GM04503 (cell line): ENCODE measurements at places on chromosomes 4 and X.

- peak; percentile 59 for DNase-seq
Observed at GRCh38 chr4:154822775-154823174, 41.7 kb downstream of the RBM46 start.

DNA sequence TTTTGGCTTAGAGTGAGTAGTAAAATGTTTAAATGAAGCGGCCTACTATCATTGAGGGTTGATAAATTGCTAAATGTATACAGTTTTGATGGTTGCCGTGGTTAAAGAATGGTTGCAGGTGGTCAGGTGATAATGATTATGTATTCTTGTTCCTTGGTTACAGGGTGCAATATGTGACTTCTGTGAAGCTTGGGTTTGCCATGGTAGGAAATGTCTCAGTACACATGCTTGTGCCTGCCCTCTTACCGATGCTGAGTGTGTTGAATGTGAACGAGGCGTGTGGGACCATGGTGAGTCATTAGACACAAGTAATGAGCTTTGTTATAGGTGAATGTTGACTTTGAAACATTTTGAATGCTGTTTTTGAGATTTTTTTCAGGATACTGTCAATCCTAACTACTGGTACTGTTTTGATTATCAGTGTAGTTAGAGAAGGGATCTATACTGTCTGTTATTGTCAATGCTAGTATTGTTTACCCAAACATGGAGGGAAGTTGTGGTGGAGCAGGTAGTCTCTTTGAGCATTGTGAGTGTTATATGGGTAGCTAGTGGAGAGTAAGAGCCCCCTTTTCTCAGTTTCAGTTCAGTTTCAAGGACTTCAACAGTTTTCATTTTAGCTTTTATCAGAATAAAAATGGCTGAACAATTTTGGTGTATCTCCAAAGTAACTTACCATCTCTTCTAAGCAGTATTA, 8.9 kb downstream of the ZNF330 start:
- DNase-seq: no peak

GRCh38 chr4:38684271-38684670, 20.3 kb downstream of the KLF3 start:
- no peak for DNase-seq

DNA sequence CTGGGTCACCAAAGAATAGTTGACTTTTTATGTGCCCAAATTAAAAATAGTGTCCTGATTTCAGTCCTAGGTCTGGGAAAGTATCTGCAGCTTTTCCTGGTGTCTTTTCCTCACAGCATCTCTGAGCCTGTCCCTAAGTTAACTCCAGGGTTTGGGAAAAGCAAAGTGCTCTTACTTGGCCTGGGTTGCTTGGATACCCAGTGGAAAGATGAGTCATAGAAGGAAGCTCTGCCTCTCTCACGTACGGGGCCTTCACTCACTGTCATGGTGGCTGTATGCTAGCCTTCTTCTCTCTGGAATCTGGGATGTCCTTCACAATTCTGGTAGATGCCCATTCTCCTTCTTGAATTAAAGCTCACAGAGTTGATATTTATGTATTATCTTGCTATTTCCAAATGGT, 607.3 kb downstream of the ANKRD50 start:
- DNase-seq: no peak

GRCh38 chr4:173532725-173533511, 2.9 kb upstream of the HAND2 start:
- no peak for DNase-seq

GRCh38 chrX:140815868-140816267, 106.3 kb downstream of the LINC00632 start:
- no peak for DNase-seq

- no peak for DNase-seq
Observed at GRCh38 chr4:161350946-161351345, 812.9 kb downstream of the FSTL5 start.

GRCh38 chr4:2849267-2850152, 5.9 kb downstream of the ADD1 start:
- no peak for DNase-seq

DNA sequence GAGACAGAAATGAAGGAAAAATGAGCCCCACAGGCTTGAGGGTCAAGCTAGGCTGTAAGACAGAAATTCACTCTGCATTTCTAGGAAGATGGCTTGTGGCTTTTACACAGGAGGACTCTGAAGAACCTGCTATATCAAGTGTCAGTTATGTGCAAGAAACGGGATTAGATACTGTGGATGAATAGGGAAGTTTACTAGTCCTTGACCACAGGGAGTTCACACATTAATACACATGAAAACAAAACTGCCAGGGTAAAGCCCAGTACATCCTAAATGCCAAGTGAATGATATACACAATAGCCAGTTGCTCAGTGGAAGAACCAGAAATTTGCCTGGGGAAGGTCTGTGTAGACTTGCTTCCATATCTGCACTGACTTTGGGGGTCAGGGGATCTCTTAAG, 53.5 kb downstream of the TMEM131L start:
- DNase-seq: no peak

DNA sequence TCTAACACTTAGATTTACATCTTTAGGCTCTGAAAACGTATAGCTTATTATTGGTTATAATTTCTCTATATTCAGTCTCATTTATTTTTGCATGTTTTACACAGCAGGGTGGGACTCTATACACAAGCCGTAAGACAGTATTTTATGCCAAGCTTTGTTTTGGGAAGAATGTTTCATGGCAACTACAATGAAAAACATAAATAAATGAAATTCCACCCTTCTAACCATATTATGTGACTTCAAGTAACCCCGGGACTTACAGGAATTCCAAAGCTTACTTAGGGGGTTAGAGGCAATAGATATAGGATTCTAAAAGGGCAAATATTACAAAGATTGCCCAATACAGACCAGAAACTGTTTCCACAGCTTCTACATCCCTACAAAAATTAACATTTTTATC, 370.9 kb downstream of the PRR32 start:
- no peak for DNase-seq

- DNase-seq: no peak
Observed at GRCh38 chr4:81523672-81524327, 52.1 kb upstream of the RASGEF1B start.

GRCh38 chrX:102599951-102600579, 750 bp downstream of the ARMCX5 start:
- DNase-seq: no peak

DNA sequence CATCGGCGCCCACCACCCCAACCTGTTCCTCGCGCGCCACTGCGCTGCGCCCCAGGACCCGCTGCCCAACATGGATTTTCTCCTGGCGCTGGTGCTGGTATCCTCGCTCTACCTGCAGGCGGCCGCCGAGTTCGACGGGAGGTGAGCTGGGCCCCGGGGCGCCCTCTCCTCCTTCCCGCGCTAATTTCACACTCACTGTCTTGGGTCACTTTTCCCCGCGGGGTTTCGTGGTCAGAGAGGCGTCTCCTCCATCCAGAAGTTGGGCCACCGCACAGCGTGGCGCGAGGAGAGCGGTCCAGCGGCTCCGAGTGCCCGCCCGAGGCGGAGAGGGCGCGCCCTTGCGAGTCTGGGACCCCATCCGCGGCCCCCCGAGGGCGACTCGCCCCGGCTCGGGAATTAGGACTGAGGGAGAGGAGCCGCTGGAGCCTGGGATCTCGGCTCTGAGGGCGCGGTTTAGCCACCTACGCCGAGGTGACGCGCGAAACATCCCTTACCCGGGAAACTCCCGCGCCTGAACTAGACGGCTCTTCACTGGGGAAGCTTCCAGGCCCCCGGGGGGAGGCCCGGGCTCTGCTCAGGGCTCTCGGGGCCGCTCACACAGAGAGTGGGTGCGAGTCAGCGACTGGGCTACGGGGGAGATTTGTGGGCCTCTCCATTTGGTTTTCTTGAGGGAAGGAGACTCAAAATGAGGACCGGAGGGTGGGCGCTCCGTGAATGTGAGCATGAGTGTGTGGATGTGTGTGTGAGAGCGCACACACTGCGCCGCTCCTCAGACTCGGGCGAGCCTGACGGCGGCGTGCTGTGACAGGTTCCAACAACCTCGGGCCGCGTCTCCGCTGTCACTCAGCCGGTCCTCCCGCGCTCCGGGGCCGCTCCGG, 551 bp downstream of the NPNT start:
- no peak for DNase-seq

GRCh38 chr4:158938220-158939044, 164.4 kb upstream of the RAPGEF2 start:
- DNase-seq: peak; percentile 34

GRCh38 chrX:67780694-67781109, 236.9 kb downstream of the AR start:
- peak; percentile 32 for DNase-seq

DNA sequence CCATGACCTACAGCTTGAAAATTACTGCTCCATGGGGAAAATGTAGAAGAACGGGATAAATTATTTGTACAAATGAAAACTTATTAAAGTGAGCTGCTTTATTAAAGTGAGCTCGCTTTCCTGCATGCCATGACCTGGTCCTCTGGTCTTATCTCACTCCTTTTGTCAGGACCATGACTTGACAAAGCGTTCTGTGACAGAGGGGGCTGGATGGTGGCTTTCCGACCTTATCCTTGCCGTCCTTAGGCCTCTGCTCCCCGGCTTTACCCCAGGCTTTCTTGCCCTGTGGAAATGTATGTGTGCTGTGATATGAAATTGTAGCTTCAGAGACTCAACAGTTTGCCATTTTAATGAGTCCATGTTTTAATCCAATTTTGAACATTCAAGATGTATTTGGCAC, 44.0 kb upstream of the FBXW7 start:
- DNase-seq: no peak

- no peak for DNase-seq
Observed at GRCh38 chrX:72123471-72124185, 8.1 kb downstream of the RTL5 start.

DNA sequence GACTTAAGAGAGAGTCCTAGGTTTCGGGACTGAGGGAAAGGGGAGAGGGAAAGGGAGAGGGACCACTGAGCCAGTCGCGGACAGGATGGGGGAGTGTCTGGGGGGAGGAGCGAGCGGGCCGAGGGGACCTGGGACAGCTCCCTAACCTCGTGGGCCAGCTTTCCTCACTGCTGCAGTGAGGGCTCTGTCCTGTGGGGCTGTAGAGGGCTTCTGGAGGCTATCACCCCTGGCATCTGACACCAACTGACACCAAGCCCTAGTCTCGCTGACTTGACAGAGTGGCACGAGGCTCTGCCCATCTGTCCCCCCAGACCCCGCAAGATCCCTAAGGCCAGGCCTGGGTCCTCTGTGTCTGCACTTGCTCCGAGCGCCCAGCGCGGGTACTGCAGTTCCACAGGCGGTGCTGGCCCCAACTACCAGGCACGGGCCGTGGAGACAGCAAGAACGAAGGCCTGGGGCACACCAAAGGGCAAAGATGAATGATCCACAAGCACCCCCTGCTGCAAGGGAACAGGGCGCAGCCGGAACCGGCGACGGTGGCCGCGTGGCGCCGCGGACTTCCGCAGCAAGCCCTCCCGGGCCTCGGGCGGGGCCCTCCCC, 465 bp downstream of the HAUS7 start:
- DNase-seq: no peak

DNA sequence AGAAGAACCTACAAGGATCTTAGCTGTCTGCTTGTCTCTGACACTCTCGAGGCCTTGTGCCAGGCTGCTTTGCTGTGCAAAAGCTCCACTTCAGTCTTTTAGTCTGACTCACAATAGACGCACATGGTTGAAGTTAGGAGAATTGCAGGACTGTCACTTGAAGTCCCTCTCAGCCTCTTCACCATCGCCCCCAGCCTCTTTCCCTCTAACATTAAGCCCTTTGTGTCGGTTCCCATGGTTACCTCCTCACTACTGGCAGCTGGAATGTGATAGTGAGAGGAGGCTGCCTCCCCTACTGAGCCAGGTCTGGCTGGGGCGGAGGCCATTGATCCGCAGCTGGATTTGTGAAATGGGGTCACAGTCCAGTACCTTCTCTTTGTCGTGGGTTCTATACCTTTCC, 201.8 kb downstream of the SOWAHB start:
- no peak for DNase-seq

- DNase-seq: no peak
Observed at GRCh38 chr4:174989791-174990190, 71.6 kb downstream of the ADAM29 start.

DNA sequence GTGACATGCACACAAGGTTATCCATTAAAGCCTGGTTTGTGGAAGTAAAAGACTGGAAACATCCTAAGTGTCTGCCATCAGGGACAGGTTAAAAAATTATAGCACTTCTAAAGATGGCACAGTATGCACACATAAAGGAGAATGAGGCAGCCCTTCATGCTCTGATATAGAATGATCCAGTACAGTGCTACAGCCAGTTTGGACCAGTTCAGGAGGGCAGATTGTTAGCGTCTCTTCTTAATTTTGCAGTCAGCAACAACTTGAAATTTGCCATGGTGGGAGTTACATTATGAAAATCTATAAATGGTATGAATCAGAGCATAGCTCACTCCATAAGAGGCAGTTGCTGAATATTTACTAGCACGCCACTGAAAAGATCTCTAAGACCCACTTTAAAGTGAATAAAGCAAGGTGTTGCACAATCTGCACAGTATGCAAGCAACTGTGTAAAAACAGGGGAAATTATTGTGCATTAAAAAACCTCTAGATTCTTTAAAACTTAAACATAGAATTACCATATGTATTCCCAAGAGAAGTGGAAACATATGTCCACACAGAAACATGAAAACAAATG, 20.3 kb upstream of the SOD3 start:
- no peak for DNase-seq

- DNase-seq: no peak
Observed at GRCh38 chr4:85102606-85103005, 136.1 kb upstream of the WDFY3 start.

- DNase-seq: no peak
Observed at GRCh38 chr4:7978489-7978888, 38.8 kb upstream of the AFAP1 start.

DNA sequence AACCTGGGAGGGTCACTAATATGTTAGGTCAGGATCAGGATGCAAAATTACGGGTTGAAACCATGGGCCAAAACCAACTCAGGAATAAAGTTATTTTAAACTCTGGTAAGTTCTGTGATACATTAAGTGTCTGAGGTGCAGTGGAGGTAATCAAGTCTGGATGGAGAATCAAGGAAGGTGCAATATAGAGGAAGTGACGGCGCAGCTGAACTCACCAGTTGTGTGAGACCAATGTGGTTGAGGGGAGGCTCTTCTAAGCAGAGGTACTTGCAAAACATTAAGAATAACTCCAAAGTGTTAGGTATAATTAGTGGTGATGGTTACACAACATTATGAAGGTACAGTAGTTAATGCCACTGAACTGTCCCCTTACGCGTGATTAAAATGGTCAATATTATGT, 19.7 kb downstream of the GAB3 start:
- no peak for DNase-seq

DNA sequence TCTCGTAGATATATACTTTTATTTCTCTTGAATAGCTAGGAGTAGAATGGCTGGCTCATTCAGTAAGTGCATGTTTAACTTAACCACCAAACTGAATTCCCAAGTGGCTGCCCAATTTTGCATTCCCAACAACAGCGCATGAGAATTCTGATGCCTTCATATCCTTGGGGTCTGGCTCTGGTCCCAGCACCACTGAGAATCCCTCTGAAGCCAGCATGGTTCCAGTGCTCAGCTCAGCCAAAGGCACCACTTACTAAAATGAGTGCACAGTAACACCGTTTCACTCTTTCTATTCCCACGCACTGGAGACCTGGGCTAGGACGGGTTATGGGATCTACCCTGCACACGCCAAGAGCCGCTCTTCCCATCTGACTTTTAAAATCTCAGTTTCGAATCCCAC, 60.4 kb downstream of the CASP3 start:
- DNase-seq: peak; percentile 21

- DNase-seq: peak; percentile 90
Observed at GRCh38 chr4:15920723-15921591, 17.6 kb downstream of the FGFBP1 start.

- DNase-seq: no peak
Observed at GRCh38 chr4:121421594-121421993, 40.8 kb upstream of the QRFPR start.

- DNase-seq: no peak
Observed at GRCh38 chr4:105277702-105278101, 131.0 kb downstream of the TET2 start.

- DNase-seq: no peak
Observed at GRCh38 chr4:166481739-166482138, 608.7 kb downstream of the TLL1 start.
